Hematopoietic multipotent progenitor cell treated with erythropoietin and hydrocortisone succinate and interleukin-3 and kit ligand, for 8 days (in vitro differentiated cells): ENCODE measurements at places on chromosomes 12 and 14.

DNA sequence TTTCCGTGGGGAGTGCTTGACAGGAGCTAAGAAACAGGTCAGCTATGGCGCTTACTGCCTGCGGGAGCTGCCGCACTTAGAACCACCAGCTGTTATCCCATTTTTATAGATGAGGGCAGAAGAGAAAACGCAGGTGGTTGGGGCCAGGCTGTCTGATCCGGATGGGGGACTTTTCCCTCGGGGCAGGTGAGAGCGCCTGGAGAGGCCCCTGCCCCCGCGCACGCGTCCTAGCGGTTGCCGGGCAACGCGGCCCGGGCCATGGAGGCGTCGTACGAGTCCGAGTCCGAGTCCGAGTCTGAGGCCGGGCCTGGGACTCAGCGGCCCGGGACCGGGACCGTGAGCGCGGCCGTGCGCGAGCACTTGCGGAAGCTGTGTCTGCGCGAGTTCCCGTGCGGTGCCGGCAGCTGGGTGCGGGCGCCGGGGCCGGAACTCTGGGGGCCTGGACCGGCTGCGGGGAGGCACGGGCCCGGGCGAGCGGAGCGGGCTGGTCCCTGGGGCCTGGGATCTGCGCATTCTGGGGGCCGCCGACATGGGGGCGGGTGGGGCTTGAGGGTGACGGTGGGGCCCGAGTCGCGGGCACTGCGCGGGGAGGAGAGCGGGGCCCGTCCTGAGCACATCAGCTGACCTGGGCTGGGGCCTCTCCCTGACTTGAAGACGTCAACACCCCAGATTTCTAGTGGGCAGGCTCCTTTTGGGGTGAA lies at the start of gene LRRC43:
LRRC43 (plus strand) TSS at position 237 of the 701 bp plus-strand sequence; CDS start at position 259, 22 bp downstream.
- DNase-seq = no peak

GRCh38 chr12:15192720-15193119 lies 28.5 kb downstream of the RERG start:
- DNase-seq = no peak

DNA sequence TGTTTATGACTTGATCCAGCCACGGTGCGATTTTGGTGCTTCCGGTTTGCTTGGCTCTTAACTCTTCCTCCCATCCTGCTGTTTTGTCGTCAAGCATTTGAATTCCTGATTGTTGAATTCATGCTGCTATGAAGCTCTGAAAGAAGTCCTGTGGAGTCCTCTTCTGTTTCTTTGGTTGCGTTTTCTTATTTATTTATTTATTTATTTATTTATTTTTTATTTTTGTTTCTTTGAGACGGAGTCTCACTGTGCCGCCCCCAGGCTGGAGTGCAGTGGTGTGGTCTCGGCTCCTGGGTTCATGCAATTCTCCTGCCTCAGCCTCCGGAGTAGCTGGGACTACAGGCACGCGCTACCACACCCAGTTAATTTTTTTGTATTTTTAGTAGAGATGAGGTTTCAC lies 3.0 kb upstream of the MTA1 start:
- no peak for DNase-seq

GRCh38 chr14:101239065-101239464 lies 322.2 kb upstream of the DIO3 start:
- no peak for DNase-seq
